ENCODE measurements at places on chromosomes 1 and 21. TPM values are rescaled to one million over a fixed set of nuclear protein-coding genes. Genes with fewer than 3 reads are reported as not detected.

GRCh38 chr1:218665221-218665620 lies 320.1 kb downstream of the TGFB2 start:
- DNase-seq, result no peak

- peak; percentile 26 for DNase-seq
Observed at GRCh38 chr1:1116701-1117468, 996 bp upstream of the C1orf159 start.

Gene KCNH1
- total RNA-seq, result 2.2 TPM

DNA sequence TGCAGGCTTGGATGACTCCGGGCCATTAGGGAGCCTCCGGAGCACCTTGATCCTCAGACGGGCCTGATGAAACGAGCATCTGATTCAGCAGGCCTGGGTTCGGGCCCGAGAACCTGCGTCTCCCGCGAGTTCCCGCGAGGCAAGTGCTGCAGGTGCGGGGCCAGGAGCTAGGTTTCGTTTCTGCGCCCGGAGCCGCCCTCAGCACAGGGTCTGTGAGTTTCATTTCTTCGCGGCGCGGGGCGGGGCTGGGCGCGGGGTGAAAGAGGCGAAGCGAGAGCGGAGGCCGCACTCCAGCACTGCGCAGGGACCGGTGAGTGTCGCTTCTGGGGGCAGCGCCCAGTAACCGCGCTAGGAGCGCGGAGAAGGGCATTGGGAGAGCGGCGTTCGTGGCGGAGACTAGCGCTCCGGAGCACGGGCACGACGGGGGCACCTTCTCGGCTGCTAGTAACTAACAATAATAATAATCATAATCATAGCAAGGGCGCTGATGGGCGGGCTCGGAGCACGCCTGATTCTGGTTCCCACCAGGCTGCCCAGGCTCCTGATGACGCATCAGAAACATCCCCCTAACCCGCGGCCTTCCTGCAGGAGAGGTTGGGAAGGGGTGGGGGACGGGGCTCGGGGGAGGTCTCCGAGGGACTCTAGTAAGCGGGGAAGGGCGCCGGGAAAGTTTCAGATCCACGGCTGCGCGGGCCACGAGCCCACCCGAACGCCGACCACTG lies at the start of gene MX1:
Gene MX1 (plus strand): TSS at position 286 of the 722 bp plus-strand sequence. CDS start 5,832 bp downstream, outside the sequence.
- peak; percentile 91 for DNase-seq

DNA sequence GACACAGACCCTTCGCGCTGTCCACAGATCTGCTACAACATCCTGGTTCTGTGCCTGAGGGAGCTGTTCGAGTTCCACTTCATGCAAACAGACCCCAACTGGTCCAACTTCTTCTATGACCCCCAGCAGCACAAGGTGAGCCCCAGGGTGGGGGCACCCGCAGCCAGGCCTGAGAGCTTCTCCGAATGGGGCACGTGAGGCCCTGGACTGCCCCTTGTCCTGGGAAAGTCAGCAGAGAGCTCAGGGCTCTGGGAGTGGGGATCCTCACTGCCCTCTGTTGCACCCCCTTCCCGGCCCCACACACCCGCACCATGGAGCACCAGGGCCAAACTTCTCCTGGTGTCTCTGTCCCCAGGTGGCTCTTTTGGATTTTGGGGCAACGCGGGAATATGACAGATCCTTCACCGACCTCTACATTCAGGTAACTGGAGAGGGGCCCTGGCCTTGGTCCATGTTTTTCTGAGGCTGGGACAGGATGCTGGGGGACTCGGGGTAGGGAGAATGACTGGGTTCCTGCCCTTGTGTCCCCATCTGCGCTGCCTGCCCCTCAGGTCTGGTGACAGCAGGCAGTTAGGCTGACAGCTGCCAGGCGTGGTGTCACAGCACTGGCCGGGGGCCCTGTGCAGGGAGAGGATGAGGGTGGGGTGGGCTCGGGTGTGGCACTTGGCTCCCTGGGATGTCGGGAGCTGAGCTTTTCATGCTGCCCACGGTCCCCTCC lies 44.6 kb downstream of the COQ8A start:
- DNase-seq, result no peak

DNA sequence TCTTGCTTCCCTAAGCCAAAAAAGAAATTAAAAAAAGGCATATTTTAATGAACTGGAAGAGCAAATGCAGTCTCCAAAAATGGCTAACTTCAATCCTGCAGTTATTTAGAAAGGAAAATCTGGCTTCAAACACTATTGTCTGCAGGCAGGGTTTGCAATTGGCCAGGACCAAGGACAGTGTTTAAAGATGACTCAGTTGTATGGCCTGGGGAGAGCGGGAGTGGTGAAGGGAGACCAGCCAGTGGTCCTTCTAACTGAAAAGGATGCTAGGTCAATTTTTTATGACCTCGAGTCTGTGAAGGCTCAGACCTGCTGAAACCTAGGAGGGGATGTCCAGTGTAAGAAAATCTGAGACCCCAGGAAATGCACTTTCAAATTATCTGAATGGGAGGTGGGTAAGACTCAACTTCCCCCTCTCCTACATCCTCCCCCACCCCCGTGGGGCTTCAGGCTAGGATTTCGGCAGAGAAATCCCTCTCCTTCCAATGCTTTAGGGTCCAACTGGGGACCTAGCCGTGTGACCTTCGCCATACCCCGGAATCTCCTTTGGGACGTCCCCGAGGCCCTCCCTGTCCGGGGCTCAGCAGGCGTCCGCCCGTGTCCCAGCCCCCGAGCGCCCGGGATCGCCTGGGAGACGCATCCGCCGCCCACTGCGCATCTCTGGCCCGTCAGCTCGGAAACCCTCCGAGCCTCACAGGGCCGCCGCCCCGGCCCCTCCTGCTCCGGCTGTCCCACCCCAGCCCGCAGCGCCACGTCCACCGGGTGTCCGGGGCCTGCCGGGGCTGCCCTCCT lies 602 bp upstream of the RIMKLA start:
- DNase-seq, result no peak

DNA sequence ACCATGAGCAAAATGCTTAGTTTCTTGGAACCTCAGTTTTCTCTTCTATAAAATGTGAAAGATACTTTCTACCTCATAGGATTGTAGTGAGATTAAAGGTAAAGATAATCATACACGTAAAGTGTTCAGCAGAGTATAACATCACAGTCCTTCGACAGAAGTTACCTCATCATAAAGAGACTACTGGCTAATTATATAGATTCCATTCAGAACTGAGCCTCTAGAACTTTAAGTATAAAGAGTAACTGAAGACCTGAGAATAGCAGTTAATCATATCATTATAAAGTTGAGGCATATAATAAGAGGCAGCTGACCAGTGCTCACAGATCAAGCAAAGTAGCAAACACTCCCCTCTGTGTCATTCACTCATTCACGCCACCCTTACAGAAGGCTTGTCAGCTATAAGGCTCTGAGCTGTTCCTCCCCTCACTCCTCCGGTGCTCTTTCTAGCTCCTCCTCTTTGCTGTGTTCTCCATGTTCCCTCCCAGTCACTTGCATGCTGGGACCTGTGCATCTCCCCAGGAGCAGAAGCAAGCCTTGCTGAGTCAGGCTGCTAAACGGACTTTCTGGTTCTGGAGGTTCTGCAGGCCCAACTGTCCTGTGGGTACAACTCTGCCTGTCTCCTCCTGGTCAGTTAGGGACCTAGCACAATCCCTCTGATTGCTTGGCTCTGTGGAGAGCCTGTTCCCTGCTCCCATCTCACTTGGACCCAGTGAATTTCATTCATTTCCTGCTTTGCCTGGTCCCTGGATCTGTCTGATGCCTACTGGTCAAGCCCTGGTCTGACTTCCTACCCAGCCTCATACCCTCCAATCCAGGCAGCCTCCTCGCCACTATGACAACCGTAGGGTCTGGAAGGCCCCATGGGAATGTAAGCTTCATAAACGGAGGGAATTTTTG lies 28.3 kb upstream of the LY9 start:
- DNase-seq, result no peak

- DNase-seq, result no peak
Observed at GRCh38 chr1:218205721-218206120, 79.4 kb upstream of the RRP15 start.

GRCh38 chr1:41902159-41902577 lies 16.6 kb downstream of the HIVEP3 start:
- DNase-seq, result no peak

Gene SMCP
- total RNA-seq, result not detected

Gene CD5L
- not detected for total RNA-seq

- DNase-seq, result no peak
Observed at GRCh38 chr21:31929548-31929947, 56.7 kb downstream of the HUNK start.

Gene ODF2L
- total RNA-seq, result 66.1 TPM

DNA sequence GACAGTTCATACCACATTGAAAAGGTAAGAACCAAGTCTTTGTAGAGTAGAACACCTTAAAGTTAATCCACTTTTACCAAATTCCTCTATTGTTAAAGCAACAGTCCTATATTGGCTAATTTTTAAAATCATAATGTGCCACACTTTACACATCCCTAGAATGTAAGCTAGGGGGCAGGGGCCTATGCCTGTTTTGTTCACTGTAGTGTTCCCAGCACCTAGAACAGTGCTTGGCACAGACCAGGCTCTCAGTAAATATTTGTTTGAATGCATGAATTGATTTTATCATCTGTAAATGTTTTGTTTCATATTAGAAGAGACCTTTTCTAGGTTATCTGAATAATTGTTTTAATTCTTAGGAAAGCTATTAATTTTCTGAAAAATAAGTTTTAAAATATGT lies 9.1 kb downstream of the SMAP2 start:
- no peak for DNase-seq

Gene DHRS3
- 55.3 TPM for total RNA-seq

DNA sequence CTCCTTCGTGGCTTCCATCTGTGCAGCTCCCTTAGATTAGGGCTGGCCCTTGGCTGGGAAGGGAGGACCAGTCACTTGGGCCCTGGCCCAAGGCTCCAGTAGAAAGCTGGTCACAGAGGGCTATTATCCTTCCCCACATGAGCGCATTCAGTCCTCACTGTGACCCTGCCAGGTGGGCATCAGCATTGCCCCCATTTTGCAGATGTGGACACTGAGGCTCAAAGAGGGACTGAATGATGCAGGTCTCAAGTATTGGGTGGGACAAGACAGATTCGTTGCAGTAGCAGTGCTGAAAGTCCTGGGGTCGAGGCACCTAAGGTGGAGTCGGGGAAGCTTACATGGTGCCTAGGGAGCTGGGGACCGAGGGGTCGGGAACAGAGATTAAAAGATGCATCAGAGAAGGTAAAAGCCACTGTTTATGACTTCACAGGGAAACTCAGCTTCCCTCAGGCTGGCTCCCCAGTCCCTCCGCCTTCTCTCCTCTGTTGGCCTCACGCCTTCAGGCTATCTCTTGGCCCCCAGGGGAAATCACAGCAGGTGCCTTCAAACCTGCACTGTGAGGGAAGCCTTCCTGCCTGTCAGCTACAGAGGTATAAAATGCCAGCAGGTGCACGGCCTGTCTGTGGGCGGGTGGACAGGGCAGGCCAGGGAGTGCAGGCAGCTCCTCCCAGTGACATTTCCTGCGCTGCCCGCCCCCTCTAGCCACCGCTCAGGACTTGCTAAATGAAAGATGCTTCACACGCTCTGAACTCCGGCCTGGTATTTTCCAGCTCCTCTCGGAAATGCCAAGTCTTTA lies 178.4 kb downstream of the GRIK3 start:
- DNase-seq, result no peak

- no peak for DNase-seq
Observed at GRCh38 chr1:54546651-54547401, 1.2 kb upstream of the ACOT11 start.

Gene CFAP57
- not detected for total RNA-seq

Gene RNU1-3
- total RNA-seq, result under 0.01 TPM

DNA sequence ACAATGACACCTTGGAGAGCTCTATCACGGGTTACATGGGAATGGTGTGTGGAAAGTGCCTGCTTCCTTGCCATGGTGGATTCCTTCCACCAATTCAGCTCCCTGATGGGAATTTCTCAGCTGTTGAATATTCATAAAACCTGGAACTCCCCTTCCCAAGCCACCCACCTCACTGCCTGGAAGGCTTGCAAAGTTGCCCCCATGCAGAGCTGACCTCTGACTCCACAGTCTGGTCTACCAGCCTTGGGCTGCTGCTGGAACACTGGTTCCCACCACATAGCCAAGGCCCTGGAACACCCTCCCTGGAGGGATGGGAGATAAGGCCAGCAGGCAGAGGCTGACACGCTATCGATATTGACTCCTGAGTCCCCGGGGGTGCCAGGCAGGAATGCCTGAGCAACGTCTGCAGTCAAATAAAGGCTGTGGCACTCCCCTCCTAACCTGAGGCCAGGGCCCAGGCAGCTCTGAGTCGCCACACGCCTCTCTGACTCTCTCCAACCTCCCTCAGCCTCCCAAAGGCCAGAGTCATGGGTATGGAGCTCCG lies 8.8 kb downstream of the CCDC24 start:
- DNase-seq, result no peak

Gene CTSK
- total RNA-seq, result 13.3 TPM

GRCh38 chr1:206709772-206710459 lies 25.2 kb downstream of the MAPKAPK2 start:
- DNase-seq, result no peak

DNA sequence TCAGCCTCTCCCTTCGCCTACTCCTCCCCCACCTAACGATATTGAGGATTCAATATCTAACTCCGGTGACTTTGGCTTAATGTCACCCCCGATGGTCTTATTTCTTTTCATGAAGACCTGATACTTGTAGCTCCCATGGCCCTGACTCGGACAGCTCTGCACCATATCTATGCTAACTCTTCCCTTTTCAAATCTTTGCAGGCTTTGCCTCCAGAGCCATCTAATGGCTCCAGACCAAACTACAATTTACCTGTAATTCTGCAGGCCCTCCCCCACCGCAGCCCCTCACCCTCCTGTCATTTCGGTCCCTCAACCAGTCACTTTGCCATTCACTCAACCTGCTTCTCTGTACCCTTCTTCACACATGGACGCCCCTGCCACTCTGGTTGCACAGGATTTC lies 7.9 kb upstream of the GSTM5 start:
- no peak for DNase-seq

DNA sequence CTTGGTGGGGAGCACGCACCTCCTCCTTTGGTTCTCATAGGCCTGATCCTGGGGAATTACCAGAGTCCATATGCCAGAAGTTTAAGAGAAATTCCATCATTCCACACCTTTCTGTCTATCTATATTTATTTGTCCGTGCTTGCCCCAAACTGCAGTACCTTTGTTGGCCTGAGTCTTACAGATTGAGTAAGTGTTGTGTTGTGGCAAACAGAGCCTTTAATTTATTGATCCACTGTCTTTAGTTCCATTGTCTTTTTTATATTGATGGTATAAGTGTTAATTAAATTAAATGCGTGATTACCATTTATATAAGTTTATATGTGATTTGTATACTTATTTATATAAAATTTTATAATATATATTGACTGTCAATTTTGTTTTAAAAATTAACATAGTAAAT lies 4.9 kb downstream of the SH3BGR start:
- no peak for DNase-seq

GRCh38 chr1:155976913-155977689 lies 1.2 kb downstream of the ARHGEF2 start:
- DNase-seq, result peak; percentile 26
